Effector CD4-positive, alpha-beta T cell (primary cell): ENCODE measurements at places on chromosomes 7 and 10.

DNA sequence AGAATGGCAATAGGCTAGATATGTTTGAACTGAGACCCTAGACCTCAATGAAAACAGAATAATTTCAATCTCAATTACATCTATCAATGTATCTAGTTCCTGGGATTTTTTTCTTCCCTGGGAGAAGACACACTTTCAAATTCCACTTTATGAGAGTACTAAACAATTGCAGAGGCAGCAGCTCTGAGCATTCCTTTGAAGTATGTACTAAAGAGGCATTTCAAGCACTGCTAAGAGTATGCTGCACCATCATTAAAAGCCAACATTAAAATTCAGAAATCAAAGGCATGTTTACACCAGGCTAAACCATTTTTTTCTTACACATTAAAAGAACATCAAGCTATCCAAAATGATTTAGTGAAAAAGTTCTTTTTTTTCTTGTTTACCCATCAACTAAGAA lies 297.9 kb upstream of the CACNA2D1 start:
- no peak for DNase-seq

DNA sequence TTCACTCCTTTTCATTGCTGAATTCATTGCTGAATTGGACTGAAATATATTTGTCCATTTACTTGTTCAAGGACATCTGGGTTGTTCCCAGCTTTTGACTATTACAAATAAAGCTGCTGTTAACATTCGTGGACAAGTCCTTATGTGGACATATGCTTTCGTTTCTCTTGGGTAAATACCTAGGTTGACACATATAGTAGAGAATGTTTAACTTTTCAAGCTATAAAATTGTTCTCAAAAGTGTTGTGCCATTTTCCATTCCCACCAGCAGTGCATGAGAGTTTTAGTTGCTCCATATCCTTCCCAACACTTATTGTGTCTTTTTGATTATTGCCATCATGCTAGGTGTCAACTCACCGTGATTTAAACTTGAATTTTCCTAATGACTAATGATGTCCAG lies 17.5 kb upstream of the CPVL start:
- DNase-seq, result no peak

- DNase-seq, result no peak
These were observed 27.1 kb downstream of the CD36 start for GRCh38 chr7:80665526-80665925.

DNA sequence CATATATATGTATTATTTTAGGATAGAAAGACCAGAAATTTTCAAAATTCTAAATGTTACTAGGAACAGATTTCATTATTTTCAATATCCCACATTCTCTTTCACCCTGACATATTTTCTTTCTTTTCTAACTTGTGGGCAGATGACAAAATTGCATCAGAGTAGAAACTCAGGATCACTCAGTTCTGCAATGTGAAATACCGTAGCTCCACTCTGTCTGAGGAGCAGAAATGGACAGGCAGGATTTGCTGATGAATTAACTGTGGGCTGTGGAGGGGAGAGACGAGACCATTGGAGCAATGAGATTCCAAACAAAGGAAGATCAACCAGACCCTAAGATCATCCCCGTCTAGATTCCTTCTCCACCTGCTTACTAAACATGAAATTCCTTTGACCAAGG lies 37.0 kb upstream of the SVOPL start:
- no peak for DNase-seq

GRCh38 chr7:91801331-91801983 lies 79.0 kb downstream of the MTERF1 start:
- DNase-seq, result no peak

- no peak for DNase-seq
These were observed 37.3 kb upstream of the PRSS1 start for GRCh38 chr7:142711746-142712616.

GRCh38 chr10:103125323-103126267 lies 67.5 kb downstream of the NT5C2 start:
- no peak for DNase-seq
